ENCODE measurements at places on chromosomes 4 and X.
A peak's percentile ranks its signal among the peaks of the same experiment; 100 is the strongest.

- no peak for DNase-seq
Observed at GRCh38 chrX:24498975-24499374, 33.9 kb downstream of the PDK3 start.

DNA sequence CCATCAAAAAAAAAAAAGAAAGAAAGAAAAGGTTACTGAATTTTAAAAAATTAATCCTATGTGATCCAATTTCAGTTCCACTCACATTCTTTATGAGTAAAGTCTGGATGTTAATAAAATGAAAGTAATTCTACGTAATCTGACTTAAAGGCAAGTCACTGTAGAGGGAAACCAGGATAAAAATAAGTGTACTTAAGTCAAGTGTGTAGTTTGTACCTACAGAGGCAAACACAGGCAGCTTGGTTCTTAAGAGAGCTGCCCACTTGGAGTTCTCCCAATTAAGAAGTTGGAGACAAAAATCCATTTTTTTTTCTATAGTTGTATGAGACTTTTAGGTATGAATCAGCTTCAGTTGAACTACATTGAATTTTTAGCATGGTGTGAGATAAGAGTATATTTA is 7.0 kb upstream of the LRAT start:
- no peak for DNase-seq

DNA sequence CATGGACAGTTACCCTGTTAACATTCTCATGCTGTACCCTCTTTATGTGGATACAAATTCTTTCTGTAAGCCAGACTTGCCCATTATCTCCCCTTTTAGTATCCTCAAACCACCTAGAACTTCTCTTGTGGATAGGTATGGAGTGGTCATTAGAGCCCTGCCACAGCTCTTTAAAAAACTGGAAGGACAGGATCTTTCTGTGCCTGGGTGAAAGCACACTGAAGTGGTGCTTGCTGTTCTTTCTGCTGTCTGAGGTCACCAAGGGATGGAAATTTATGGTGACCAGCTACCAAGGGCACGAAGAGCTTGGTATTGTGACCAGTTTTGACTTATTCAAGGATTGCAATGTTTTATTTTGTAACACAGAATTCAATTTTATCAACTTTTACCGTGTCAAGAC is 344.2 kb downstream of the CBLL2 start:
- DNase-seq, result no peak

DNA sequence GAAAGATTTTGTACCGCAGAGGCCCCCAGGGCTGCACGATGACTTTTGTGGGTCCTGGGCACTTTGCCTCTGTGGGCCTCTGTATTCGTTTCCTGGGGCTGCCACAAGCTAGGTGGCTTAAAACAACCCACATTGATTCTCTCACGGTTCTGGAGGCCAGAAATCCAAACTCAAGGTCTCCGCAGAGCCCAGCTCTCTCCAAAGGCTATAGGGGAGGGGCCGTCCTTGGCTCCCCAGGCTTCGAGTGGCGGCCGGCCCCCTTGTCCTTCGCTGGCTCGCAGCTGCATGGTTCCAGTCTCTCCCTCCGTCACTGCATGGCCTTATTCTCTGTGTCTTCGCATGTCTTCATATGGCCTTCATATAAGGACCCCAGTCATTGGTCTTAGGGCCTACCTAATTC is 241.2 kb downstream of the EVC2 start:
- DNase-seq, result no peak

DNA sequence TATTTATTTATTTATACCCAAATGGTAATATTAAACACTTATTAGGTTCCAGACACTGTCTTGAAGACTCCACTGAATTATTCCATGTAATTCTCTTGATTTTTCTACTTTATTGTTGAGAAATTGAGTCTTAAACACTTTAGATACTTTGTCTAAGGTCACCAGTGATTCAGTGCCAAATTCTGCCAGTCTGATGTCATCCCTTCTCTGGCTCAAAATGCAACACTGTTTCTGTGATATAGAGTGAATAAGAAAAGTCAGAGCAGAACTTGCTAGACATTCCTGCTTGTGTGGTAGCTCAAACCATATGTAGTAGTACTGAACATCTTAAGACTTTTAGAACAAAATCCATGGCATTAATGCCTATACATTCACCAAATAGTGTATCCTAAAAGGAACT is 164.3 kb downstream of the GABRB1 start:
- no peak for DNase-seq

GRCh38 chr4:114082348-114082747 is 102.9 kb upstream of the ARSJ start:
- no peak for DNase-seq

DNA sequence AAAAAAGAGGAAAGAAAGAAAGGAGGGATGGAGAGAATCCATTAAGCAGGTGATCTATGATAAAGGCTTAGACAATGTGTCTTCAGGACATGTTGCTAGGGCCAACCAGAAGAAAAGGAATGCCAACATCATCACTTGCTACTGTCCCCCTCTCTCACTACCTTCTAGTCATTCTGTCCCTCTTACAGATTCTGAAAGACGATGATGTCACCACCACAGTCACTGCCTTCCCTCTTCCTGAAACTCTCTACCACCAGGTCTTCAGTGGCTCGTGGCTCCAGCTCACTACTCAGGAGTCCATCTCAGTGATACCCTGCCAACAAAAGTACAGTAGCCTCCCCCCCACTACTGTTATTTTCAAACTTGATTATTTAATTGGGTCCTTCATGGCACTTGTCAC is 64.0 kb downstream of the KCNIP4 start:
- DNase-seq, result no peak

GRCh38 chr4:83783215-83783614 is 247.3 kb downstream of the GPAT3 start:
- no peak for DNase-seq

DNA sequence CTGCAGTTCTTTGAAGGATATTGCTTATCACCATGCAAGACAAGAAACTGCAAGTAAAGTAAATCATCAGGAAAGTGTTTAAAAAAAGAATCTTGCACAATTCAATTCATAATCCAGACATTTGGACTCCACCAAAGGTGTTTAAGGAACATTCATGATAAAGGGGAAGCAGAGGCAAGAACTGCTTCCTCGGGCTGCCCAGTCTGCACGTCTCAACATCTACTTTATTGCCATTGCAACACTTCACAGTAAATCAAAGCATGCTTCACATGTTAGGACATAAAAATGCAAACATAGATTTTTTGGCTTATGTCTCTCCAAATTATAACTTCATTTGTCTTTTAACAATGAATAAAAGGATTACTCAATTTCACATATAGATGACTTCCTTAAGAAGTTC is 42.5 kb downstream of the MID1 start:
- no peak for DNase-seq

DNA sequence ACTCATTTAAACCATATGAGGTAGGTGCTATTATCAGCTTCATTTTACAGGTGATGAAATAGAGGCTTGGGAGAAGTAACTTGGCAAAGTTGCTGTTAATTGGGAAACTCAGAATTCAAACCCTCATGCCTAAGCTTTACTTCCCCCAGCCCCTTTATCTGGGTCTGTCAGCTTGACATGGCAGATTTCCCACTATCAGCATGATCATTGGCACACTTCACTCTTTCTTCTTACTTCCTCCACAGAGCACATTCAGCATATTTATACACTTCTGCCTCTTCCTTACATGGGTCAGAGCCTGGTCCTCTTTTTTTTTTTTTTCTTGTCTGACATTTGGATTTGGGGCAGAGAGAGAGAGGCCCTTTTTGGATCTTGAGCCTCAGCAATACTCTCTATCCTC is 56.5 kb upstream of the ARX start:
- no peak for DNase-seq

GRCh38 chrX:130772105-130772775 is 130.8 kb downstream of the ENOX2 start:
- DNase-seq, result no peak

GRCh38 chrX:150873616-150874015 is 24.9 kb downstream of the CD99L2 start:
- DNase-seq, result no peak

- DNase-seq, result no peak
Observed at GRCh38 chrX:122565952-122566351, 618.1 kb upstream of the GRIA3 start.

- no peak for DNase-seq
Observed at GRCh38 chr4:99078336-99078735, 10.3 kb downstream of the ADH5 start.

- no peak for DNase-seq
Observed at GRCh38 chr4:172725581-172725980, 443.0 kb upstream of the GALNT7 start.

GRCh38 chrX:107576841-107577240 is 51.5 kb upstream of the PRPS1 start:
- DNase-seq, result no peak

GRCh38 chrX:84064164-84064563 is 123.8 kb downstream of the RPS6KA6 start:
- DNase-seq, result no peak

DNA sequence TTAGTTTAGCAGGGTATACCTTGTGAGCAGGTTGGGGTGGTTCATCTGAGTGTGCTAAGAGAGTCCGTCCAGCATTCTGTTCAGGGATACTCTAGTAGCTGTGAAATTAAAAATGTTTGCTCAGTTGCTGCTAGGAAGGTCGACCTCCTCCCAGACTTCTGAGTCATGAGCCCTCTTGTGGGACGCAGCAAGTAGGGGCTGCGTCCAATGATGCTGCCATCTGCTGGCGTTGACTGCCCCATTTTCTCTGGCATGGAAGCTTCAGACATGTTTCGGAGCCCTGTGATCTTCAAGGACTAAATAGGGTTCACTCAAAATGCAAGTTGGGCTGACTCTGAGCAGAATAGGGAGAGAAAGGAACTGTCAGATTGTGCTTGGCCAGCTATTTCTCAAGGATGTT is 201.0 kb upstream of the ARSJ start:
- DNase-seq, result peak; percentile 42

DNA sequence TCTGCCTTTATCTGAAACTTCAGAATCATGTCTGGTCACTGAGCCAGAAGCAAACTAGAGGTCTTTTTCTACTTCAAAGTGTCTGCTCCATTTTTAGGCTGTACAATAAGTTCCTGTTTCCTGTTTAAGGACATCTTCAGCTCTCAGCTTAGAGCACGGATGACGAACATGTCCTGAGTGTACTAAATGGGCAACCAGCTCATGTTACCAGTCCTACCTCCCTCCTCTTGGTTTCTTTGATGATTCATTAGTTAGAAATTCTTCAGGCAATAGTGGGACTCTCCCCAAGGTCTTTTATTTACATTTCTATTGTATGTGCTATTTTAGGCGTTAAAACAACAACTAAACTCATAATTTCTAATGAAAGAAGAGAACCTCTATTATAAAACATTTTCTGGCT is 58.0 kb downstream of the ENPEP start:
- DNase-seq, result no peak

DNA sequence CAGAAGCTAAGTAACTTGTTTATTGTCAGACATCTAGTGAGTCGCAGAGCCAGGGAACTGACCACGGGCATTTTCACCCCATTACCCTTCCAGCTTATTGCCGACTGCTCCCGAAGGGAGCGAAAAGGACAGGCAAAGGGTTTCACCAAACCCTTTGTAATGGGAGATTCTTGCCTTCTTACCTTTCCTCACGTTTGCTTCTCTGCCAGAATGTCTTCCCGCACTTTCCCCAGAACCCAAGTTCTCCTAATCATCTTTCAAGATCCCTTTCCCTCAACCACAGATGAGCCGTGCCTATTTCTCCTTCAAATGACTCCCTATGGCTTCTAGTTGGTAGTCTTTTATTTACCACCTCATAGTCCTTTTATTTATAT is 520 bp upstream of the SRP72 start:
- DNase-seq, result no peak

- DNase-seq, result peak; percentile 89
Observed at GRCh38 chr4:183840311-183840710, 64.8 kb upstream of the STOX2 start.

DNA sequence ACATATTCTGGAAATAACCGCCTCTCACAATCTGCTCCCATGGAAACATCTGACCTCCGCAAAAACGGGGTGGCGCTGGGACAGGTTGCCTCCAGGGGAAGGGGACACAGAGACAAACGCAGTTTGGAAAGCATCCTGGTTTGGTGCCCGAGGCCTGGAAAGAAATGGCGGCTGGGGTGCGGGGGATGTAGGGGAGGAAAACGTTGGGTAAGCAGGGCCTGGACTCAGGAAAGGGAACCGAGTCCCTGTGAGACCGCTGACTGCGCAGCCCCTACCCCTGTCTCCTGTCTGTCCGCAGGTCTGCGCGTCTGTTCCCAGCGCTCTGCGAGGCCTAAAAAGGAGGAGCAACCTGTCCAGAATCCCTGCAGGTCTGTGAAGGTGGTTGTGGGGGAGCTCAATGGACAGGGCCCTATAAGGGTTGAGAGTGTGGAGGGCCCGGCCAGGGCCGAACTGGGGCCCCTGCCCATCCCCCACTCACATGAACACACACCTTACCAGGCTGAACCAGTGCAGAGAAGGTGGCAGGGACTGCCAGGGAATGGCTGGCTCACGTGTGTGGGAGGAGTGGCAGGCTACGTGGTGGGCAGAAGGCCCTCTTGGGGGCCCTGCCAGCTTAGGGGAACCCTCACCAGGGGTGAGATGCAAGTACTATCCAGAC is 672 bp downstream of the TCEAL3 start:
- peak; percentile 25 for DNase-seq

- DNase-seq, result no peak
Observed at GRCh38 chrX:10133980-10134676, 22.6 kb upstream of the CLCN4 start.

DNA sequence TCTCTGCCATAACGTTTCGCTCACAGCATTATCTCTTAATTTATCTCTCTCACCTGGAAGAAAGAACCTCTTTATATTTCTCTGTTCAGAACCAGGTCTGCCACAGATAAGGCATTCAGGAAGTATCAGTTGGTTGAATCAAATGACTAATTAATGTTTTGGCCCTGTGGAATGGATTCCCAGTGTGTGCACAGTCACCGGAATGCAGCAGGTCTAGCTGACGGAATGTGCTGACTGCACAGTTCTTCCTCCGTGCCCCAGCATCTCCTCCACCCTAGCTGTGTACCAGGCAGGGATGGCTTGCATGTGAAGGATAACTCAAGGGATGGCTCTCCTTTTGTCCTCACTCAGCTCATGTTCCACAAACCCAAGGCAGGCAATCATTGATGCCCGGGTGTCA is 141.8 kb upstream of the MSX1 start:
- no peak for DNase-seq
